Epithelial cell of esophagus (primary cell): ENCODE measurements at places on chromosomes 7 and 10.

- no peak for DNase-seq
Observed at GRCh38 chr10:91201213-91201996, 19.1 kb upstream of the PCGF5 start.

- no peak for DNase-seq
Observed at GRCh38 chr7:97019710-97020225, 4.9 kb downstream of the DLX5 start.

DNA sequence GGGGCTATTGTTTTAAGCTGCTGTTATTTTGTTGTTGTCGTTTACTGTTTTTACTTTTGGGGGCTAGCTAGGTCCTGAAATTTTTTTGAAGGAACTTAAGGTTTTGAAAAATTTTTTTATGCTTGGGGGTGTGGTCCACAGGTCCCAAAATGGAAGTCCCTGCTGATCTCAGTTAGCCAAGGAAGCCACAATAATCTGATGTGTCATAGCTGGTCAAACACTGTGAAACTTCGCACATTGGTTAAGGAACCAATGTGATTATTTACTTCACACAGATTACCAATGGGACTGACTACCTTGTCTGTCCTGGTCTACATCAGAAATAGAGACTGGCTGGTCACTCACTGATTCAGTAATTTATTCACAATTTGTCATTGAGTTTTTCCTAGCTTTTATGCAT, 29.5 kb upstream of the HYCC1 start:
- peak; percentile 10 for DNase-seq

- no peak for DNase-seq
Observed at GRCh38 chr7:81665236-81665635, 104.6 kb downstream of the HGF start.

GRCh38 chr7:148553979-148554378, 36.6 kb upstream of the C7orf33 start:
- DNase-seq: no peak

GRCh38 chr7:24854866-24855265, 97.6 kb upstream of the GSDME start:
- DNase-seq: no peak

DNA sequence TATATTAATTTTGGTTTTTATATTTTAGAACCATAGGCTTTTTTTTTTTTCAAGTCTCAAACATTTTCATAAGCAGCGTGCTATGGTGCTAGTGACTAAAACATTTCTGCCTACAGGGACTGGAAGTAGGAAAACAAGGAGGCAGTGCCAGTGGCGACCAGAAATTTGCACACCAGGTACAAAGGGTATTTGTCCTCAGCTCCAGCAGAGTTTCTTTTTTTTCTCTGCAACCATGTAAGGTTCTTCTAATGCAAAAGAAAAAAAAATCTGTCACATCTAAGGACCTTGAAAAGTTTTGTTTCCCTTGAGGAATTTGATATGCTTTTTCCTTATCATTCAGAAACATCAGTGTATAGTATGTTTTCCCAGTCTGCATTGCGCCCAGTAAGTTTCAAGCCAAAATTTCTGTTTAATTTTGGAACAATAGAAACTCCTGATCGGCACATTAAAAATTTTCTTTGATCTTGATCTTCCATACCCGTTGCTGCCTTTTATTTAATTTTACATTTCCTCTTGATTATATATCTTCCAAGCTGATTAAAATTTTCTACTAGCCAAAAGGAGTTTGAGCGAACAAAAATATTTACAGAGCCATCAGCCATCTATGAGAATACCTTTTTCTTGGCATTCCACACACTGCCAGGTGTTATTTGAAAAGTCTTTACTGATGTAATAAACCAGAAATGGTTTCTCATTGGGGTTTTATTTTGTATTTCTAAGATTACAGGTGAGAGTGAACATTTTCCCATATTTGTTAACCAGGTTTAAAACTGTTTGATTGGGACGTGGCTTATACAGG, 956 bp upstream of the KLHDC10 start:
- DNase-seq: no peak

GRCh38 chr7:90832726-90833125, 236.6 kb downstream of the CDK14 start:
- no peak for DNase-seq

- DNase-seq: no peak
Observed at GRCh38 chr7:67854221-67855178, 857.9 kb downstream of the TYW1 start.

DNA sequence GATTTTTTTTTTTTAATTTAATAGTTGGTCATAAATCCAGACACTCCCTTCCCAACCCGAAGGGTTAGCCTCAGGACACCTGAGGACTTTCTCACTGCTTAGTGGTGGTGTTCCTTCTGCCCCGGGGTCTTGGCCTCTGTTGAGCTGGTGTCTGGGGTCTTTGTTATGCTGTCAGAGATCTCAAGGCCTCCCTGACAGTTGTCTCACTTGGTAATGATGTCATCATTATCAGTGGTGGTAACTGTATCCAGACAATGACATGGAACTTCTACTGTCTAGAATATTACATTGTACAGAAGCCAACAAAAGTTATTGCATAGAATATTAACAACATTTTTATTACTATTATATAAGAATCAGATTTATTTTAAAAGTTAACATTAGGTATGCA, 32.9 kb downstream of the PPP2R2D start:
- no peak for DNase-seq
